Heart left ventricle (tissue), 16 donors: ENCODE measurements at places on chromosomes 4 and X. TPM values are rescaled to one million over a fixed set of nuclear protein-coding genes. Genes with fewer than 3 reads are reported as not detected.

DNA sequence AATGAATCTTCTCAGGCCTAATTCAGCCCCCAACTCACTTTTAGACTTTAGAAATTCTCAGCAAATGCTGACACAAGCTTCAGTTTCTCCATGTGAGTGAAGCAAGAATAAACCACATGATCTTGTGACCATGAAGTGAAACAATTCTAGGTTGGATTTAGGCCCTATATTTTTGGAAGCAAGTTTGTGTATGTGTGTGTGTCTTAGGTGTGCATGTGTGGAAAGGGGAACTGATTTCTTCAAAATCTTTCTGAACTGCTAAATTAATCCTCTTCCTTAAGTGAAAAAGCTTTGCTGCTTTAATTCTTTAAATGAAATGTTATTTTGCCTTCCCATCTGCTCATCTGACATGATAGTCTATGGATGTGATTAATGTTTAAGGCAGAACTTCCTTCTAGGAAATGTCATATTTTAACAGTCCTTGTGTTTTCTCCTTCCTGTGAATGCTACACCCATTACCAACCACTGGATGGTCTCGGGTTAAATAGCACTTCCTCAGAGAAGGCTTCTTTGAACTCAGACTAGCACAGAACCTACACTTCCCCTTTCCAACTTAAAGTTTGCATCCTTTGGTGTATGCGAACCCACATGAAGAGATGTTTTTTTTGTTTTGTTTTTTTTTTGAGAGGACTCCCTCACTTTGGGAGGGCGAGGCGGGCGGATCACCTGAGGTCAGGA is 1.2 kb upstream of the TMEM144 start:
- DNase-seq, result no peak

GRCh38 chr4:1579001-1579900 is 104.9 kb downstream of the FAM53A start:
- peak; percentile 89 for DNase-seq

DNA sequence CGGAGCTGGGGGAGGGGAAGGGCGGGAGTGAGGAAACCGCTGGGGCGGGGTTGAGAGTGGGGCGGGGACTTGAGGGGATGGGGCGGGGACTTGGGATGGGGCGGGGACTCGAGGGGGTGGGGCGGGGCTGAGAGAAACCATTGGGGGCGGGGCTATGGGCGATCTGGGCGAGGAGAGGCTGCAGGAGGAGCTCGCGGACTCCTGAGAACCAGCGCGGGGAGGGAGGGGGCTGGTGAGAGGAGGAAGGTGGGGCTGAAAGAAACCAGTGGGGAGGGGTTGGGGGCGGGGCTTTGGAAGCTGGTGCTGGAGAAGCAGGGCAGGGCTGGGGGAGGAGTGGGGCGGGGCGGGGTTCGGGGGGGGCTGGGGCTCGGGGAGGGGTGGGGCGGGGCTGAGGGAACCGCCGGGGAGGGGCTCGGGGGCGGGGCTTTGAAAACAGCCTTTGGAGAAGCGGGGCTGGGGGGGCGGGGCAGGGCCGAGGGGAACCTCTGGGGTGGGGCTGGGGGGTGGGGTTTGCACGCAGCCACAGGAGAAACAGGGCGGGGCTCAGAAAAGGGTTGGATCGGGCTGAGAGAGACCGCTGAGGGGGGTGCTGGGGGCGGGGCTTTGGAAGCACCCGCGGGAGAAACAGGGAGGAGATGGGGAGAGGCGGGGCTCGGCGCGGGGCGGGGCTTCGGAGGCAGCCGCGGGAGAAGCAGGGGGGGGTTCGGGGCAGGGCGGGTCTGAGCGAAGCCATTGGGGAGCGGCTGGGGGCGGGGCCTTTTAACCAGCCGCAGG is 777 bp upstream of the EOLA2 start:
- DNase-seq, result peak; percentile 95

GRCh38 chr4:131251321-131251720 is 1897.8 kb upstream of the PCDH10 start:
- DNase-seq, result no peak

DNA sequence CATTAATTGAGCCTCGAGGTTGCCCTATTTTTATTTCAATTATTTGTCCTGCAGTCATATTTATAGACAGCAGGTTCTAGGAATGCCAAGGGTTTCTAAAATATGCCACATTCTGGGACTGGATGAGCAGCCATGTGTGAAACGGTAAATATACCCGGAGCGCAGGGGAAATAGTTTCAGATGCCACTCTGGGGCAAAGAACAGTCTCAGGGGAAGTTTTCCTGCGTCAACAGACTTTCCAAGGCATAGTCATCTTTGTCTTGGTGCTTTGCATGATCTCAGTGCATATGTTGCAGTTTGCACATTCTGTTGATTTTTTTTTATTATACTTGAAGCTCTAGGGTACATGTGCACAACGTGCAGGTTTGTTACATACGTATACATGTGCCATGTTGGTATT is 71.0 kb downstream of the GPAT3 start:
- no peak for DNase-seq

ASMT gene
- polyA plus RNA-seq, result 0.11 TPM

MAGIX gene
- polyA plus RNA-seq, result 2.9 TPM

ZCCHC12 gene
- not detected for polyA plus RNA-seq
